NCI-H2081 treated with DMSO at 0.1 percent for 48 hours (cell line): ENCODE measurements at places on chromosomes 6 and 20.

- DNase-seq = no peak
Measured at GRCh38 chr6:13425270-13425873, 62.0 kb downstream of the GFOD1 start.

GRCh38 chr20:43408848-43409576 lies 48.7 kb upstream of the SRSF6 start:
- DNase-seq = peak; percentile 0

GRCh38 chr20:6828794-6829423 lies 61.4 kb downstream of the BMP2 start:
- peak; percentile 29 for DNase-seq

- DNase-seq = no peak
Measured at GRCh38 chr6:169824848-169825557, 73.6 kb downstream of the ERMARD start.
